Lung microvascular endothelial cell (primary cell): ENCODE measurements at places on chromosomes 2 and 18. TPM values are rescaled to one million over a fixed set of nuclear protein-coding genes. Genes with fewer than 3 reads are reported as not detected.

The COL4A3 gene
- not detected in 2 replicates for total RNA-seq

- DNase-seq: peak; percentile 73
Observed at GRCh38 chr2:45944074-45944473, 292.6 kb downstream of the PRKCE start.

DNA sequence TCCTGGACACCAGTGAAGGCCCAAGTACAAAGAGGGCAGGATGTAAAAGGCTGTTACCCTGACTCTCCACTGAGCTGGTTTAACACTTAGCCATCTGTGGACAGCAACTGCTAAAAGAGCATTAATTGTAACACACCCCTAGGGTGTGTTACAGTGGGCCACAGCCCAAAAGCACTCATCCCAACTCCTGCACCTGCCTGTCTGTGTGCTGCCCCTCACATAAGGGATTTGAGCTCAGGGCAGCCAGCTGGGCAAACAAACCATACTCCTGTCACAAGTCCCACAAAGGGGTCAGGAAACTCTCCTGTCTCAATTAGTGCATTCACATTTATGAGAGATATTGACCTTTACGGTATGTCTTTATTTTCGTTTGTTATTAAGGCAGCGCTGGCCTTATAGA is 833.1 kb upstream of the NXPH2 start:
- no peak for DNase-seq

The CTLA4 gene
- 0.40 and 0.44 TPM in 2 replicates for total RNA-seq

GRCh38 chr2:237213315-237214022 is 127.8 kb downstream of the COPS8 start:
- peak; percentile 87 for DNase-seq

DNA sequence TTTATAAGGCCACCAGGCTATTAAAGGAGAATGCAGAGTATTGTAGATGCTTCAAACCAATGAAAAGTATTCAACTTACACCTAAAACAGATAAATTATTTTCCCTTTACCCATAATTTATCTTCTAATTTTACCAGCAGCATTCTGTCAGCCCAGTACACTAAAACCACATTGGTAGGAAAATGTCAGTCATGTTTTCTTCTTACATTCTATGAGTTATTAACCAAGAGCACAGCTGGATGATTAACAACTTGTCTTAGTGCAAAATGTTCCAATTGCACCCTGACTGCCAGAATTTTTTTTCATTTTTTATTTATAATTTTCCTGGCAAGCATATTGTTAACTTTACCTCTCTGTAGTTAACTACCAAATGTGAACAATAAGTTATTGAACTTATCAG is 79.0 kb upstream of the WDR75 start:
- peak; percentile 11 for DNase-seq

- no peak for DNase-seq
Observed at GRCh38 chr2:154394600-154394999, 303.9 kb upstream of the KCNJ3 start.

The UGT1A3 gene
- not detected in 2 replicates for total RNA-seq

DNA sequence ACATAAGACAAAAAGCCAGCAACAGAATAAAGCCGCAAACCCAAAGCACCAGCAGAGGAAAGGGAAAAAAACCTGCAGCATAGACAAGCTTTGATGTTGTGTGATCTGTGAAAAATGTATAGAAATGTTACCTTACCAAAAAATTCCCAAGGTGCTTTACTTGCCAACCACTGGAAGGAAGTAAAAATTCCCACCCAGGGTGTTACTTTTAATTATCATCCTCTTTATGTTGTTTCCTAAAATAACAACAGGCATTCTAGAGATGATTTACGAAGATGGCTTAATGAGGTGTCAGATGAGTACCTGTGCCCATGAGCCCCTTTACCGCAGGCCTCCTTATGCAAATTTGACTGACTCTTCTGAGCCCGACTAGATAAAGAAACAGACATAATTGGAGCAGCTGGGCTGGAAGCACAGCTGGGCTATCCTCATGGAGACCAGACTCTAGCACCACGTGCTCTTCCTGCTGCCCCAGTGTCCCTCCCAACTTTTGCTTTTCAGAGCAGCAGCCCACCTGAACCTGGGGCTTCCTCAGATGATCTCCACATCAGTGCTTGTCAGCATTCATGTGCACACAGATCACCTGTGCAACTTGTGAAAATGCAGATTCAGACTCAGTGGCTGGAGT is 41.5 kb downstream of the SRSF7 start:
- no peak for DNase-seq

The C2orf80 gene
- not detected in 2 replicates for total RNA-seq

The GKN1 gene
- not detected in 2 replicates for total RNA-seq

DNA sequence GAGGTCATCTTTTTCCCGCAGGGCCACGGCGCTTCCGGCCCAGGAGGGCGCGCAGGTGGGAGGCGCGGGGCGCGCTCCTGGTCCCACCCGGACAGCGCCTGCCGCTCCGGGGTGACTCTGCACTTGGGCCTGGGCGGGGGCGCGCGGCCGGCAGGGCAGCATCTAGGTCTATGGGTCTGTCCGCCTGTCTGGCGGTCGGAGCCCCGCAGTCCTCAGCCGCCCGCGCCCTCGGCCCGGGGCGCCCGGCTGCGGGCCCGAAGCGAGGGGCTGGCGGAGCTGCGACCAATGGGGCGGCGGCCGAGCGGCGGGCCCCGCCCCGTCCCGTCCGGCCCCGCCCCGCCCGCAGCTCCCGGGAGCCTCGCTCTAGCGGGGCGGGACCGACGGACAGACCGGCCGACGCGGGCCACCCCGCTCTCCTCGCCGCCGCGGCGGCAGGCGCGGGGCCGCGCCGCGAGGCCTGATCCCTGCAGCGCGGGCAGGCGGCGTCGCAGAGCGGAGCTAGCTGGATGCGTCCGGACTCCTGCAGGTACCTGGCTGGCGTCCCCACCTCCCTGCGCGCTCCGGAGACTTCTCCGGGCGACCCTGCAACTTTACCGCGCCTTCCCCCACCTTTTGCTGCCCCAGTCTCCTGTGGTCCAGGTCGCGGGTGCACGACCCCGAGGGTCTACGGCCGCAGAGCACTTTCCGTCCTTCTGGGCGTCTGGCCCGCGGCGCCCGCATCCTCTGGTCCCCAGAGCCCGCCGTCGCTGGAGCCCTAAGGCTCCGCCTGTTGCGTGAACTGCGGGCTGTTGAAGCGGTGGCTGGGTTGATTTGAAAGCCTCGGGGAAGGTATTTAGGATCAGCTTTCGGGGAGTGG is at the start of gene KCNS3:
TSS of gene KCNS3 (plus strand) at position 387 of the 856 bp plus-strand sequence. CDS start 52,342 bp downstream, outside the sequence.
- DNase-seq: peak; percentile 30

The KIF3C gene
- 10.5 and 15.7 TPM in 2 replicates for total RNA-seq

- DNase-seq: peak; percentile 40
Observed at GRCh38 chr18:79405019-79405780, 9.5 kb downstream of the NFATC1 start.

The AKAIN1 gene
- not detected in 2 replicates for total RNA-seq
